ENCODE measurements at places on chromosomes 2 and 18. TPM values are rescaled to one million over a fixed set of nuclear protein-coding genes. Genes with fewer than 3 reads are reported as not detected.
A peak's percentile ranks its signal among the peaks of the same experiment; 100 is the strongest.

DNA sequence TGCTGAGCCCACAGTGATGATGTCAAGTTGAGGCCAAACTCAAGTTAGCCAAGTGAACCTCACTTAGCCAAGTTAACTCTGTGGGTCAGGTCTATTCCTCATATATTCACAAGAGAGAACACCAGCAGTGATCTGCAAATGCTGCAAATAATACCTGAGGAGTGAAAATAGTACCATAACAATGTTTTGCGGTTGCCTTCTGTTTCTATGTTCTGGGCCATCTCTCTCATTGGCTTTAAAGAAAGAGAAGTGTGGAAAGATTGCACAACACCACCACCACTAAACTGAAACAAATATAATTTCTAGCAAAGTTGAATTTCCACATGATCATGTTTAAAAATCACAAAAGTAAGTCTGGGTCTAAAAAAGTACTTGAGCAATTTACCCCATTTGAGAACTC is 211.1 kb upstream of the GALNT5 start:
- no peaks in the 10 kb centered on the region for H3K36me3 ChIP-seq
- H3K4me3 ChIP-seq: no peak overlapping the region
- no peak for DNase-seq
- H3K27me3 ChIP-seq: peaks cover 16% of the 10 kb centered on the region
- no peaks in the 10 kb centered on the region for H3K4me1 ChIP-seq

DNA sequence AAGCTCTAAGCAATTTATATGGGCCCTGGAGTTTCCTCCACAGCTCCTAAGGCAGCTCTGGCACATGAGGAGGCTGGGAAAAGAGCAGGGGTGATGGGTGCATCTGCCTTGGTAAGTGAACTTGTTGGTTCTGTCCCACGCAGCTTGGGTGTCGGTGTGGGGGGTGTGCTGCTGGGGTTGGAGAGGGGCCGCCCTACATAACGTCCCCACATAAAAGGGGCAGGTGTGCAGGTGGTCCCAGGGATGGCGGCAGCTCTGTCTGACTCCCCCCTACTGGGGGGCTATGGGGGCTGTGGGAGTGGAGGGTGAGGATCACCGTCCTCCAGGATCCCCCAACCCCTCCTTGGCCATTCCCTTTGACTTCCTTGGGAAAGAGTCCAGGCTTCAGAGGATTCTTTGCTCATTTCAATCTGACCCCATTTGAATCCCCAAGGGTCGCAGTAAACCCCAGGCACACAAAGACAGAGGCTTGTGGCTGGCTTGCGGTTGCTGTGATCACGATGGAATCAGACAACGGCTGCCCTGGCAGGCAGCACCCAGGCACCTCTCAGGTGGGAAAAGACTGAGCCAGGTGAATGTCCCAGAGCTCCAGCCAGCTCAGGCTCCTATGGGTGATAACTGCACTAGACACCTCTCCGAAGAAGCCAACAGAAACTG is 34.5 kb upstream of the CD8A start:
- peaks cover 9% of the 10 kb centered on the region for H3K27me3 ChIP-seq
- H3K4me3 ChIP-seq: no peak overlapping the region
- no peak overlapping the region for H3K27ac ChIP-seq
- peaks cover 5% of the 10 kb centered on the region for H3K4me1 ChIP-seq

- peaks cover 6% of the 10 kb centered on the region for H3K27me3 ChIP-seq
- H3K36me3 ChIP-seq: no peaks in the 10 kb centered on the region
- peaks cover 6% of the 10 kb centered on the region for H3K4me1 ChIP-seq
- H3K4me3 ChIP-seq: no peak overlapping the region
- no peak for DNase-seq
These were observed 149.2 kb downstream of the FAM210A start for GRCh38 chr18:13577091-13577697.

- H3K27me3 ChIP-seq: no peaks in the 10 kb centered on the region
- peaks cover 6% of the 10 kb centered on the region for H3K36me3 ChIP-seq
- DNase-seq: no peak
These were observed 15.2 kb upstream of the TMEM178A start for GRCh38 chr2:39650468-39650867.

DNA sequence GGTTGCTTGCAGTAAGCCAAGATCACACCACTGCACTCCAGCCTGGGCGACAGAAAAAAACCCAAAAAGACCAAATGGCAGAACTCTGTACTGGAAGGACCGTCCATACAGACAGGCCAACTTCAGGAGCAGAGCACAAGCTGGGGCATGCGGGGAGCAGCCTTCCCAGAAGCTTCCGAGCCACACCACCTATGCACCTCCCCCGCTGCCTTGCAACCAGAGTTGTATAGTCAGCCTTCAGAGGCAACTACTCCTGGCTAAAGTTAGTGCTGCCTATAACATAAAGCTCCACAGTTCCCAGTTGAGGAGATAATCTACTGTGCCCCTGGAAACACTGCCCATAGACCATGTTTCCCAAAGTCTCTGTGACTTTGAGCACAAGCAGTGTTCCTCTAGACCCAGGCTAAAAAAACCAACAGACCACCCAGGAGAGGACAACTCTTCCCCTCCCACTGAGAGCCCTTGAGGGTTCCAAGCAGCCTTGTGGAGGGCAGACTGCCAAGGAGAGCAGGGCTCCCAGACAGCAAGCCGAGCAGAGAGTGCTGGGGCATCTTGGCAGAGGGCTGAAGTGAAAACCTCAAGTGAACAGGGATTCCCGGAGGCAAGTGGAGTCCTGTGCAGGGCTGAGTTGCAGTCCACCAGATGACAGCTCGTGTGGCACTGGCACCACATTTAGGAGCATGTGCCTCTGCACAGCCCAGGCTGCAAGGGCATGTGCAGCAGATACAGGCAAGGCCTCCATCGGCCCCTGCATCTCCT is 6.8 kb downstream of the SFT2D3 start:
- H3K36me3 ChIP-seq: peaks cover 22% of the 10 kb centered on the region
- DNase-seq: no peak
- no peak overlapping the region for H3K4me3 ChIP-seq
- no peak overlapping the region for H3K27ac ChIP-seq
- H3K27me3 ChIP-seq: no peaks in the 10 kb centered on the region

DNA sequence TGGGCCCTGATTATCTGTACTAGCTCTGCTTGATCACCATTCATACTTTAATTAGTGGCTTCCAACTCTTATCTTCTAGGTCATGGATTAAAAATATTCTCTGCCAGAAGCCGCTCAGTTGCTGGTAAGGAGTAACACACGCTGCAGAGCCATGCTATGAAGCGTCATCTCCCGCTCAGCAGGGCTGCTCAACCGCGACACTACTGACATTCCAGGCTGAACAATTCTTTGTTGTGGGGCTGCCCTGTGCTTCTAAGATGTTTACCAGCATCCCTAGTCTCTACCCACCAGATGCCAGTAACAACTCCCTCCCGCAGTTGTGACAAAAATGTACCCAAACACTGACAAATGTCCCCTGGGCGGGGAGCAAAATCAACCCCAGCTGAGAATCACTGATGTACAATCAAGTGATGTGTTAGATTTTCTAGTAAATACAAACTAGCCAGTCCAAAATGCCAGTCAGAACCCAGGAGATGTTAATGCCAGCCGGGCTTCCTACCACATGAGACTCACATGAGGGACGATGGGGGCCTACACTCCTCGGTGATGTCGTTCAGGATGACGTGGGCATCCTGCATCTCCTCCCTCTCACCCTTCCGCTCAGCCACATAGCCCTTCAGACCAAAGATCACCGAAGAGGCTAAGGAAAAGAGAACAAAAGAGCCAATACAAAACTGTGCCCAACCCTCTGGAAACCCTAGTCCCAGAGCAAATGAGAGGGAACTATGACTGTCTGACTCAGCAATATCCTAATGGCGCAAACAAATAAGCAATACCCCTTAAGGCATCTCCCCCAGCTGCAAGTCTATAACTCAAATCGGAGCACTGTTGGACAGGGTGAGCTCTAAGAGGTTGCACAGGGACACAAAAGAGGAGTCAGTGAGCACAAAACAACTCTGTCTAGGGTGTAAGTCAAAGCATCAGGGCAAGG is 15.6 kb downstream of the ILKAP start:
- no peaks in the 10 kb centered on the region for H3K27me3 ChIP-seq
- no peaks in the 10 kb centered on the region for H3K4me1 ChIP-seq
- peaks cover 45% of the 10 kb centered on the region for H3K36me3 ChIP-seq
- no peak overlapping the region for H3K4me3 ChIP-seq

GRCh38 chr2:26639685-26640243 is 1.4 kb downstream of the CIB4 start:
- H3K36me3 ChIP-seq: no peaks in the 10 kb centered on the region
- H3K4me1 ChIP-seq: peaks cover 19% of the 10 kb centered on the region
- peak overlapping the region; percentile 56 for H3K27ac ChIP-seq
- DNase-seq: no peak
- no peak overlapping the region for H3K4me3 ChIP-seq

DNA sequence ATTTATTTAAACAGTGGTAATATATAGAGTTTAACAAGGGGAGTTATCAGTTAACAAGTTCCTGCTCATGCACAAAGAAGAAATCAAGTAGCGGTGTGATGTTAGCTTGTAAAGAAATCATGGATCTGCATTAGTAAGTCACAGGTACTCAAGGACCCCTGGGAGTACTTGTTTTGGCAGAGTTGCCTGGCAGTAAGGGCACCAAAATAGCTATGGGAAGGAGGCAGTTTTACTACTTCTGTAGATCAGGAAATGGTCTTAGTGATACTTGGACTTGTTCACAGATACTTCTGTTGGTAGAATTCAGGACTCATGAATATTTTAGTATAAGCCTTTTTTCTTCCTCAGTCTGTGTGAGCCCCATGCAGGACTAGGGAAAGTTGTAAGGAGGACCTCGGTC is 107.3 kb upstream of the IL1R2 start:
- H3K4me3 ChIP-seq: no peak overlapping the region
- H3K27me3 ChIP-seq: no peaks in the 10 kb centered on the region
- DNase-seq: no peak
- no peaks in the 10 kb centered on the region for H3K4me1 ChIP-seq
- H3K36me3 ChIP-seq: peaks cover 69% of the 10 kb centered on the region

DNA sequence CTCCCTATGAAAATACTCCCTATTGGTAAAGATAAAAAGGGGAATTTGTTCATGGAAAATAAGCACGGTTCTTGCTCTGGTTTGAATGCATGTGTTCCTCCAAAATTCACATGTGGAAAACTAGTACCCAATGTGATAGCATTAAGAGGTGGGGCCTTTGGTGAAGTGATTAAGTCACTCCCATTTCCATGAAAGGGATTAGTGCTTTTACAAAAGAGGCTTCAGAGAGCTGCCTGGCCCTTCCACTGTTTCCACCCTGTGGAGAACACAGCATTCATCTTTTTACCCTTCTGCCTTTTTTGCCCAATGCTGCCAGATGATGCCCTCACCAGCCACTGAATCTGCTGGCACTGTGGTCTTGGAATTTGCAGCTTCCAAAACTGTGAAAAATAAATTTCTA is 666.8 kb downstream of the ARHGAP15 start:
- H3K27ac ChIP-seq: no peak overlapping the region
- H3K27me3 ChIP-seq: peaks cover 7% of the 10 kb centered on the region
- H3K4me1 ChIP-seq: no peaks in the 10 kb centered on the region
- H3K4me3 ChIP-seq: no peak overlapping the region

DNA sequence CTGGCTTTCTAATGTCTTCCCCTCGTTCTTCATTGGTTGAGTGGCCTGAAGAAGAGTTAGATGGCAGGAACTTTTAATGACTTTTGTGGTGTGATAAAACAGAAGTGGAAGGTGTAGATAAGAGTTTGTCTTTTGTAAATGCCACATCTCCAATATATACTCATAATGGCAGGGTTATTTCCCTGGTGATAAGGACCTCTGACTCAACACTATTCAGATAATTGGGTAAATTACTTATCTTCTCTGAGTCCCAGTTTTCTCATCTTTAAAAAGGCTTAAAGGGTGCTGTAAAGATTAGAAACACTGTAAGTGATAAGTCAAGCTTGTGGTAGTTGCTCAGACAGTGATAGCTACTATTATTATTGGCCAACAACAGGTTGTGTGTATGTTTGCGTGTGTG is 9.5 kb downstream of the KLHL14 start:
- H3K27ac ChIP-seq: no peak overlapping the region
- DNase-seq: no peak
- no peaks in the 10 kb centered on the region for H3K4me1 ChIP-seq
- no peaks in the 10 kb centered on the region for H3K36me3 ChIP-seq
- H3K4me3 ChIP-seq: no peak overlapping the region
- peaks cover 28% of the 10 kb centered on the region for H3K27me3 ChIP-seq

GRCh38 chr2:176744146-176744545 is 468.4 kb upstream of the HNRNPA3 start:
- H3K27ac ChIP-seq: peak overlapping the region; percentile 65
- no peak for DNase-seq
- H3K4me1 ChIP-seq: peaks cover 31% of the 10 kb centered on the region
- H3K4me3 ChIP-seq: peak overlapping the region; percentile 40
- H3K27me3 ChIP-seq: no peaks in the 10 kb centered on the region

GRCh38 chr2:43233218-43234212 is 7.1 kb upstream of the ZFP36L2 start:
- no peaks in the 10 kb centered on the region for H3K27me3 ChIP-seq
- peaks cover 15% of the 10 kb centered on the region for H3K36me3 ChIP-seq
- H3K27ac ChIP-seq: no peak overlapping the region
- H3K4me3 ChIP-seq: no peak overlapping the region
- no peak for DNase-seq

- H3K27me3 ChIP-seq: no peaks in the 10 kb centered on the region
- H3K4me1 ChIP-seq: no peaks in the 10 kb centered on the region
- DNase-seq: no peak
- no peak overlapping the region for H3K4me3 ChIP-seq
- peaks cover 26% of the 10 kb centered on the region for H3K36me3 ChIP-seq
- no peak overlapping the region for H3K27ac ChIP-seq
These were observed 19.8 kb downstream of the ARL5A start for GRCh38 chr2:151808258-151809072.

DNA sequence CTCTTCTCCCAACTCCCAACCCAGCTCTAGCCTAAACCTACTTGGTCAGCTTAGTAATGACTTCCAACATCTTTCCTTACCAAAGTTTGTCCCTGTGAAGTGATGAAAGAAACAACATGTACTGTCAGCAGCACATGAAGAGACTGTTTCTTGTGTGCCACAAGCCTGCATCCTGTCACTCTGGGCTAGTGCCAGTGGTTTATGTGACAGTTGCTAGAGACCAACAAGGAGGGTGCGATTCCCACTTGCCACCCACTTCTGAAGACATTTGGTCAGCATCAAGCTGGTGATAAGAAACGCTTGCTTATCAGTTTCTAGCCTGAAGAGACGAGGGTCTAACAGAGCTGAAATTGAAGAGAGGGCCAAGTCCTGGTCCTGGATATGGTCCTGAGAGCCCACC is 132.6 kb downstream of the COL4A4 start:
- H3K4me3 ChIP-seq: no peak overlapping the region
- H3K27ac ChIP-seq: no peak overlapping the region
- H3K4me1 ChIP-seq: peaks cover 15% of the 10 kb centered on the region
- DNase-seq: no peak
- no peaks in the 10 kb centered on the region for H3K27me3 ChIP-seq

Gene SERPINB10
- total RNA-seq: not detected

Gene TEX44
- not detected for total RNA-seq

Gene CPLX4
- total RNA-seq: not detected

Gene SLC4A5
- total RNA-seq: 6.4 TPM

Gene NOL4
- 8.9 TPM for total RNA-seq

Gene ARID5A
- 11.9 TPM for total RNA-seq

Gene TUBB8B
- not detected for total RNA-seq
